ENCODE measurements at places on chromosomes 7 and 10. TPM values are rescaled to one million over a fixed set of nuclear protein-coding genes. Genes with fewer than 3 reads are reported as not detected.

DNA sequence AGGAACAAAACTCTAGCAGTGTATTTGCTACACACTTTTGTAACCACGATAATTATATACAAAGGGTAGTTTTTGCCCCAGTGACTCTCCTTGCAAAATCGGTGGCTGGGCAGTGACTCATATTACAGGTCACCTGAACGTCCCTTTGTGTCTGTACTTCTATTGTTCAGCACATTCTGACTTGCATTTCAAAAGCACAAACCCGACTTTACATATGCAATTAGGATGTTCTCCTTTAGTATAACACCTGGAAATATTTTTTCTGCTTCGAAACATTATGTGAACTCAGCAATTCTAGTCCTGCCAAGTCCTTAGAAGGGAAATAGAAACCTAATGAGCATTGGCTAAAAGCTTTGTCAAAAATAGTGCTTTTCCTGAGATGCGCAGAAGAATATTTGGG is 6.0 kb downstream of the PRR15 start:
- no peak for DNase-seq

DNA sequence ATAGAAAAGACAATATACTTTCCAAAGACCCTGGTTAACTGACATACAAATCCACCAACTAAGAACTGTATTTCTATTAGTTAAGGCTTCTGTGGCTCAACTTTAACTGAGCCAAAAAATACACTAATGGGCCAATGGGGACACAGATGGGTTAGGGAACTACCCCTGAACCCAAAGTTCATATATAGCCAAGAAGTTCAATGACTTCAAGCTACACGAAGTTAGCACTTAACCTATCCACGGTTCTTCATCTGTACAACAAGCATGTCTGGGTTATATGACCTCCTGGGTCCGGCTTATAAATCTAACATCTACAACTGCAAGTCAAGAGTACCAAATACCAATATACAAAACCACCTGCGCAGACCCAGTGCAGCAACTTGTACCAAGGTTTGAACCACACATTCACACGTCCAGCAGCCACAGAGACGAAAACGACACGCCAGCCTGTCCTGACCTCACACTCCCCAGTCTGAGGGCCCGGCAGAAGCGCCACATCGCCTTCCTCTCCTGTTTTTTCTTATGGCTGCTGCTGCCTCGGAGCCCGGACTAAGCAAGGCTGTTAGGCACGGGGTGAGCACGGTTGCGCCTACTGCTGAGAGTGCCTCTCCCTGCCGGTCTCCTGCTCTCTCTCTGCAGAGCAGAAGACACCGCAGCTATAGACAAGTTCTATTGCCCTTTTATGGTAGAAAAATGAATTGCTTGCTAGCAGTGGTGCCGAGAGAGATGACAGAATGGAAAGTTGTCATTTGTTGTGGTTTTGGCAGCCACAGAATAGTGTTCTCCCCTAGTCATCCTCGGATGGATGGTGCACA is 86.3 kb downstream of the RNF216 start:
- DNase-seq: no peak

DNA sequence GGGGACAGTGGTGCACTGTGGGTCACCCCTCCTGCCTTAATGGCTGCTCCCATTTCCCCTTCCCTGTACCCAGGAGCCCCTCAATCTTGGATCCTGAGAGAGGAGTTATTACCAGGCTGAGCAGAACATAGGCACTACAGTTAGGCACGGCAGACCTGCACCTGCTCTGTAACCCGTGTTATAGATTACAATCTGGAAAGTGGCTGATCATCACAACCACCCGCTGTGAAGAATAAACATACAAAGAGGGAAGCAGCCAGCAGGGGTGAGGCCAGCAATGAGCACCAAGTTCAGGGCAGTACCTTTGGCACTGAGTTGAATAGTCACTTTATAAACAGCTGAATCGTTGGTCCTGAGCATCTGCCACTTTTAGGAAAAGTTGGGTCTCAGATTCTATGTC is 1.7 kb downstream of the CDHR1 start:
- DNase-seq: no peak

- DNase-seq: no peak
These were observed 9.9 kb upstream of the PPP1R9A start for GRCh38 chr7:94897541-94897940.

DNA sequence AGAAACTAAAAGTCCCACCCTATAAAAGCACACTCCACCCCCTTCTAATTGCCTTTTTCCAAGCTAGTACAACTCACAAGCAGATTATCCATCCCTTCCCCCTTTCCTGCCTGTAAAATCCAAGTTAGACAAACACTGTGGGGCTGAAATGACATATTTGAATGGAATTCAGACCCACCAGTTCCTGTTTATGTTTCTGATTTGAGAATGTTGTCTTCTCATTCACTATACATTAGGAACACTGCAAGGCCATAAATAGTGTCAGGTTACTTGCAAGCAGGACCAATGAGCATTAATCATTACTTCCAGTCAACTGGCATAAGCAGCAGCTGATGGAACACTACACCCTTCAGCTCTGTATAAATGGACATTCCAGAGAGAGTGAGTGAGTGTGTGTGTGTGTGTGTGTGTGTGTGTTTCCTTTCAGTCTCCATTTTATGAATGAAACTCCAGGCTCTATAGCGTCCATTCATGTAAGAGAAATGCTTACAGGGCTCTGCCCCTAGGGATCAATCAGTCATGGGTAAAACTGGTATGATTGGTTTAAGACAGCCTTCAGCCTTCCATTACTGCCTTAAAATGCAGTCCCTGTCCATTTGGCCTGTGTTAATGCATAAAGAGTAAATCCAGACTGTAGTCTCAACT is 69.3 kb downstream of the ETV1 start:
- DNase-seq: no peak

DNA sequence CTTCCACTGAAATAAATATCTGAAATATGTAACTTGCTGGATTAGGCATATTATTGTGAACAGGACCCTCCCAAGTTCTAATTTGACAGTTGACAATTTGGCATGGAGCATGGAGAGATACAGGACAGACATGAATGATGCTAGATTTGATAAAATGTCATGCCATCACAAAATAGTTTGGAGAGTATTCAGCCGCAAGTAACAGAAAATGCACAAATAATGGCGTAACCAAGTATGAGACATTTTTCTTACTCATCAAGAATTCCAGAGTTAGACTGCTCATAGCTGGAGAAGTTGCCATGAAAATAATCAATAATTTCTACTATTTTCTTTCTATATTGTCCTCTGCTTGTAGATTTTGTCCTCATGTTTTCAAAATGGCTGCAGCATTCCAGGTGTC is 45.5 kb upstream of the GPAM start:
- no peak for DNase-seq

- no peak for DNase-seq
These were observed 22.7 kb downstream of the PTER start for GRCh38 chr10:16459423-16459939.

DNA sequence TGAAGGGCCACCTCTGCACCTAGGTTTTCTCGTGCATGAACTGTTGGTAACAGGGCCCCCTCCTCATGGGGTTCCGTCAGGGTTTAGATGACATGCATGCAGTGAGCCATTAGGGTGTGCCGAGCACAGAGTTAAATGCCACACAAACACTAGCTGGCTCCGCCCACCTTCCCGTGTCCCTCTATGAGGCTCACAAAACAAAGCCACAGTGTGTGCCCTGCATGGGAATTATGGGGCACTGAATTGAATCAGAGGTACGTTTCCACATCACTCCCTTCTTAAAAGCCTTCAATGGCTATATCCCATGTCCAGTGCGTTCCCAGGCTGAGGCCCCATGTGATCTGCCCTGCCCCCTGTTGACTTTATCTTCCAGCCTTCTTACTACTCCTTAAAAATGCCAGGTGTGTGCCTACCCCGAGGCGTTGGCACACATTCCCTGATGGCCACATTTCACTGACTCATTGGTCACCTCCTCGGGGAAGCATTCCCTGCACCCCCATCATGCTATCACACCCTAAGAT is 35.7 kb downstream of the GSDME start:
- no peak for DNase-seq

- DNase-seq: no peak
These were observed 35.2 kb downstream of the GPAM start for GRCh38 chr10:112148331-112148730.

The RAB18 gene
- 46.0 TPM for total RNA-seq

The CUZD1 gene
- total RNA-seq: 0.09 TPM

The CRHR2 gene
- total RNA-seq: 0.52 TPM

The CRYGN gene
- not detected for total RNA-seq

Data from gastrocnemius medialis (tissue), 4 donors.